Stimulated activated CD4-positive, alpha-beta T cell treated with anti-CD3 and anti-CD28 coated beads, Interleukin-1b, Interleukin-23, amount 100 ng/mL, for 1 hour (primary cell): ENCODE measurements at places on chromosomes 3 and 15.

DNA sequence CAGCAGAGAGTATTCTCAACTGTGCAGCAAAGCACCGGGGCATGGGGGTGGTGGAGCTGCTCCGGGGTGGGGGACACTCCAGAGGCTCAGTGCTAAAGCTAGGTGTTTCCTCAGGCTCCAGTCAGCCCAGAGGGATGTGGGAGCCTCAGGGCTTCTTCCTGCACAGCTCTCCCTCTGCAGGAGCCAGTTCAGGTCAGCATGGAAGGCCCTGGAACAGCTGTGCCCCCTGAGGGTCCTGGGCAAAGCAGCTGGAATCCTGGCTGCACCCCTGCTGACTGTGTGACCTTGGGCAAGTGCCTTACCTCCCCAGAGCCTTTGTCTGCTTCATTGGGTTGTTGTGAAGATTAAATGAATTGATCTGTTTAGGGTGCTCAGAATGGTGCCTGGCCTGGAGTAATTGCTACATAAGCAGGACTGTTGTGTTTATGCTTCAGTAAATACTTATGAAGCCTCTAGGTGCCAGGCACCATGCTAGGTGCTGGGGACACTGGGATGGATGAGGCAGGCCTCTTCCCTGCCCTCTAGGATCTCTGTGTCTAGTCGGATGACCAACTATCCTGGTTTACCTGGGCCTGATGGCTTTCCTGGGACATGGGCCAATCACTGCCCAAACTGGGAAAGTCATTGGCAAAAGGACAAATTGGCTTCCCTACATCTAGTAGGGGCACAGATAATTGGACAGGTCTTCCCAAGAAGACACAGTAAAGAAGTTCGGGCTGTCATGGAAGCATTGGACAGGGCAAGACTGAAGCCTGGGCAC lies 64.2 kb upstream of the LCTL start:
- DNase-seq = no peak

- DNase-seq = no peak
These were observed 5.6 kb downstream of the GREM1 start for GRCh38 chr15:32723171-32723948.

DNA sequence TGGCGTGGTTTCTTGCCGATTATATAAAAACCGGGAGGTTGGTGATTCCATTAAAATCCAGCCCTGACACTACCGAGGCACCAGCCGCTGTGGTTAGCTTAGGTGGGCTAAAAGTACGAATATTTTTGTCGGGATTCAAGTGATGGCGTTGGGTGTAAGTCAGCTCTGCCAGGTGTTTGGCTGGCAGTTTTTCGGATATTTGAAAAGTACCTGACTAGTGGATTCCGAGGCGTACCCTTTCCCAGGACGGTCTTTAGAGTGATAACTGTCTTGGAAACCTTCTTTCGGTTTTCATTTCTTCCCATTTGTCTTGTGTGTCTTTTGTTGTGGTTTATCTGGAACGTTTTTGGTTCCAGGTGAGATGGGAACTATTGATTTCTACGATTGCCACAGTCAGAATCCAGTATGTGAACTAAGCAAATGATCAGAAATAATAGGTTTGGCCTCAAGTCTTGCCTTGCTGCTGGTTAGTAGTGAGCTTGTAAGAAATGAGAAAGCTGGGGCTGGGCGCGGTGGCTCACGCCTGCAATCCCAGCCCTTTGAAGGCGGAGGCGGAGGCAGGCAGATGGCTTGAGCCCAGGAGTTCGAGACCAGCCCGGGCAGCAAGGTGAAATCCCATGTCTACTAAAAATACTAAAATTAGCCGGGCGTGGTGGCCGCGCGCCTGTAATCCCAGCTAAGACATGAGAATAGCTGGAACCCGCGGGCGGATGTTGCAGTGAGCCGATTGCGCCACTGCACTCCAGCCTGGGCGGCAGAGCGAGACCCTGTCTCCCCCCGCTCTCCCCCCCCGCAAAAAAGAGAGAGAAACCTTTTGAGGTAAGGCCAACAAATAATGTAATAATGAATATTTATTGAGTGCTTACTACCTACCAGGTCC lies 1.4 kb downstream of the FYTTD1 start:
- DNase-seq = peak; percentile 10

DNA sequence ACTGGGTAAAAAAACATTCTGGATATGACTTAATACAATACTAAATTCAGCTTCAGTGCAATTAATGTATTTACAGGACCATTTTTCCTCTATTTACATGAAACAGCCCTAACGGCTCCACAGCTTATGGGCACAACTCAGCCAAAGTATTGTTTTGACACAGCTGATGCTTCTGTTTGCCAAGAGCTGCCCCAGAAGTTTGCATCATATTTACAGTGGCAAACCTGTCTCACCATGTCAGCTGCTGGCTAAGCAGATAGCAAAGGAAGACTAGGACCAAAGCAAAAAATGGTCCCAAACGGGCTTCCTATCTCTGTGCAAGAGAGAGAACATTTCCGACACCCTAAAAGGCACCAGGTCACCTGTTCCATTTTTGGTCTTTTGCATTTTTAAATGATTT lies 94.5 kb downstream of the ADAMTS9 start:
- no peak for DNase-seq

- DNase-seq = no peak
These were observed 266.6 kb upstream of the CTDSPL start for GRCh38 chr3:37594873-37595783.
